ENCODE measurements at places on chromosomes 16 and 17.

- no peak for DNase-seq
Measured at GRCh38 chr16:89452925-89453324, 37.4 kb downstream of the ANKRD11 start.

DNA sequence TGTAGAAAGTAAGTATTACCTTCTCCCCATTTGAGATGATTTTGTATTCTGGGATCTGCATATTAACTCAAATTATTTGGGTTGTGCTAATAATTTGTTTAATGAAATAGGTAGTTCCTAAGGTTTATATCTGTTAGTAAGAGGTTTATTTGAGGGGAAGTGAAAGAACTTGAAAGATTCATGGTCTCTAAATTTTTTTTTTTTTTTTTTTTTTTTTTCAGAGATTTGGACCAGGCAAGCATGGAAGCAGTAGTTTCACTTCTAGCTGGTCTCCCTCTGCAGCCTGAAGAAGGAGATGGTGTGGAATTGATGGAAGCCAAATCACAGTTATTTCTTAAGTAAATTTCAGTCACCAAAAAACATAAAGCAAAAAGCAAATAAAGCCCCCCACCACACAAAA lies 65.2 kb downstream of the OMG start:
- no peak for DNase-seq

- peak; percentile 21 for DNase-seq
Measured at GRCh38 chr16:9256196-9256595, 164.8 kb downstream of the HAPSTR1 start.

DNA sequence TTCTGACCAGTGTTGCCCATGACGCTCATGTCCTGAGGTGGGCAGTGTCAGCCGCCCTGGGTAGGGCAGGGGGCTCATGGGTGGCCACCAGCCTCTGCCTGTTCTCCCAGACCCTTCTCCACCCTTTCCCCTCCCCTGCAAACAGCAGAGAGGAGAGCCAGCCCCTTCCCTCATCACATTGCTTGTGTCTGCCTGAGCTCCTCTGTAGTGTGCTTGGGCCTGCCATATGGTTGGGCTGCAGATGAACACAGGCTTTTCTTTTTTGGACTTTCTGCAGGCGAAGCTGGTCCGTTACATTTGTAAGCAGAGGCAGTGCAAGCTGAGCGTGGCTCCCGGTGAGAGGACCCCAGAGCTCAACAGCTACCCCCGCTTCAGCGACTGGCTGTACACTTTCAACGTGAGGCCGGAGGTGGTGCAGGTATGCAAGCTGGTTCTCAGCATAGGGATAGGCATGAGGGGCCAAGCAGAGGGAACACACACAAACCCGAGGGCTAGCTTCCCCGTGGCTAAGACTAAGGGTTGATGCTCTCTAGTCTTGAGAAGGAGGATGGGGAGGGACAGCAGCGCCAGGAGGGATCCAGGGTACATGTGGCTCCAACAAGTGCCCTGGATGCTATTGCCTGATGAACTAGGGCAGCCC lies 80.6 kb upstream of the LGALS9 start:
- no peak for DNase-seq

DNA sequence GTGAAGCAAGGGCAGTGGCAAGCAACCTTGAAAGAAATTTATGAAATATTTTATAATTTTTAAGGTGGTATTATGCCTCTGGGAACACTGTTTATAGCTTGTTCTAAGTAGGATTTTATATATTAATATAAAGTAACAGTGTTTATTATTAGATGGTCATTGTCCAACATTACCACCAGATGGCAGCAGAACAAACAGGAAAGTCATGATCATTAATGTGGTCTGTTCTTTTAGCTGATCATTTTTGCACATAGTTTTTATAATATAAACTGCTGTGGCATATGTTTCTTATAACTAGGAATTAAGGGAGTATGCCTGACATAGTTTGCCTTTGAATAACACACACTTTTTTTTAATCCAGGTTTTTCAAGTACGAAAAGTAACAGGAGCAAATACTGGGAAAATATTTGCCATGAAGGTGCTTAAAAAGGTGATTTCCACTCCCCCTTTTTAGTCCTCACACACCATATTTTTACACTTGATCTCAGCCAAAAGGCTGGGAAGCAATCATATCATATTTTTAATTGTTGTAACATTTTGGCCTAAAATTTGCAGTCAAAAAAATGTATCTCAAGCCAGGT lies 21.4 kb downstream of the RPS6KB1 start:
- DNase-seq, result peak; percentile 47

DNA sequence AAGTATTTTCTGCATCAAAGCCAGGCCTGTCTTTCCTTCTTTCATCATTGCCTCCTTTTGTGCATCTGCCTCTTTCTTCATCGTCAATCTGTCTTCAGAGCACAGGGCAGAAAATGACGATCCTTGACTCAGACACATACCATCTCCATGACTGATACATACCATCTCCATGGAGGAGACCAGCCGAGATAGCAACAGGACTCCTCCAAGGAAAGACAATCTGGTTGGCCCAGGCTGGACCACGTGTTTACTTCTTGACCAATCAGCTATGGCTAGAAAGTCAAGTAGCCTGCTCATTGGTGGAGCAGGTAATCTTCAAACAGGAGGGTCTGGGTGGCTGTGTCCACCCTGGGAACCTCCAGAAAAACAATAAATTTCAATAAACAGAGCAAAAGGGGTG lies 164.6 kb downstream of the CPPED1 start:
- DNase-seq, result peak; percentile 80

- no peak for DNase-seq
Measured at GRCh38 chr16:69855592-69855991, 93.5 kb downstream of the WWP2 start.

DNA sequence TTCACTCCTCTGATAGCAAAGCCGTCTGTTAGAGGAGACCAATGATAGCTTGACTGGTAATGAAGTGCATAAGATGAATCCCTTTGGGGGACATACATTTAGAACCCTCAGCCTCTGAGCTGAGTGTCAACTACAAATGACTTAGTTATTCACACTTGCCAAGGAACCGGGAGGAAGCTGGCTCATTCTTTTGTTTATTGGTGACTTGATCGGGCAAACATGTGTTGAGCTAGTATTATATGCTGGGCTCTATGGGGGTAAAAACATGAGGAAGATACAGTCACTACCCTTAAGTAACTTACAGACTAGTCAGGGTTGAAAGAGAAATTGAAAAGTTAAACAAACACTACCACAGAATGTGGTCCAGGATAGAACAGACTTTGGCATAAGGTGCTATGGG lies 3.0 kb downstream of the CCL16 start:
- no peak for DNase-seq

Data from kidney tubule cell (primary cell).